ENCODE measurements at places on chromosomes 12 and 14.

DNA sequence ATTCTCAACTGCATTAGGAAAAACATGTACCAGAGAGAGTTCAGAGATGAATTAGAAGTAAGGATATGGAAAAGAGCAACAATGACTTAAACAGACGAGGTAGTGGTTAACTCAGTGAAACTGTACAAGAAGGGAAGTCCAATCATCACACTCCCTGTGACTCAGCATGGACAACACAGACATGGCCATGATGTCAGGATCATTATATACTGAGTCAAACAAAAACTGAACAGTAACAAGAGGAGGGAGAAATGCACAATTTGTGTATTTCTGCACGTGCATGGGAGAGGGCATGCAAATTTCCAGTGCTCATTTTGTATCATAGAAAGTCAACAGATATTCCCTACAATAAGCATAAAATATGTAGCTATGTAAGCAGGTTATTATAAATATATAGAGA lies 1037.8 kb downstream of the BCL11B start:
- no peak for DNase-seq

GRCh38 chr12:57623811-57624390 lies 9.1 kb downstream of the B4GALNT1 start:
- no peak for DNase-seq

DNA sequence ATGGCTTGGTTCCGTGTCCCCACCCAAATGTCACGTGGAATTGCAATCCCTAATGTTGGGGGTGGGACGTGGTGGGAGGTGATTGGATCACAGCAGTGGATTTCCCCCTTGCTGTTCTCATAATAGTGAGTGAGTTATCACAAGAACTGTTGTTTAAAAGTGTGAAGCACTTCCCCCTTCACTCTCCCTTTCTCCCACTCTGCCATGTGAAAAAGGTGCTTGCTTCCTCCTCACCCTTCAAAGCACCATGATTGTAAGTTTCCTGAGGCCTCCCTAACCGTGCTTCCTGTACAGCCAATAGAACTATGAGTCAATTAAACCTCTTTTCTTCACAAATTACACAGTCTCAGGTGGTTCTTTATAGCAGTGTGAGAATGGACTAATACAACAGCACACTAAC lies 5.3 kb upstream of the CEP128 start:
- DNase-seq: no peak

- no peak for DNase-seq
Observed at GRCh38 chr12:81231574-81232368, 153.9 kb downstream of the ACSS3 start.

DNA sequence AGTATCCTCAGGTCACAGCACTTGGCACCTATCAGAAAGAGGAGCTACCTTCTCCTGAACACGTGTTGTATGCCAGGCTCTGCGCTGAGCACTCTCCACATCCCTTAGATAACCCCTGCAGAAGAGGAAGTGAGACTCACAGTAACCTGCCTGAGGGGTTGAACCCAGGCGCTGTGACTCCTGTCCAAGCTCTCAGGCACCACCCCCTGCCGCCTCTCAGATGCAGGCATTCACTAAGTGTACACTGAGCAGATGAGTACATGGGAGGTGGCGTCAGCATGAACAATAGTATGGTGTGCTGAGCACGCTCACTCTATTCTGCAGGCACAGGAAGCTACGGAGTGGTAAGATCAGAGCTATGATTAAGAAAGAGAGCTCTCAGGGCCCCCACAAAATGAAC lies 21.0 kb upstream of the RIC8B start:
- peak; percentile 10 for DNase-seq

GRCh38 chr12:85445060-85445938 lies 165.3 kb downstream of the ALX1 start:
- DNase-seq: no peak

DNA sequence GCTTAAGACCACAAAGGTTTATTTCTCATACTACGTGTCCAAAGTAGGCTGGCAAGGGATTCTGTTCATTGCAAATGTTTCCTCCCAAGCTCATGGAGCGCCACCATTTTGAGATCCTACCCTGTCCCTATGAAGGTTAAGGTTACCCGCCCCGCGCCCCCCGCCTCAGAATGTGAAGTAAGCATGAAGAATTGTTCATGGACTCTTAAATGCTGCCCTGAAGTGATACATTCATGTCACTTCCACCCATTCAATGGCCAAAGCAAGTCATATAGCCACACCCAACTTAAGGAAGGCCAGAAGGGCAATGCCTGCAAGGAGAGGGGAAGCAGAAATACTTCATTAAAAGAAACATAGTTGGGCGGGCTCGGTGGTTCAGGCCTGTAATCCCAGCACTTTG lies 4.2 kb downstream of the TMEM253 start:
- no peak for DNase-seq

GRCh38 chr12:118714051-118714460 lies 267.3 kb upstream of the SRRM4 start:
- no peak for DNase-seq

DNA sequence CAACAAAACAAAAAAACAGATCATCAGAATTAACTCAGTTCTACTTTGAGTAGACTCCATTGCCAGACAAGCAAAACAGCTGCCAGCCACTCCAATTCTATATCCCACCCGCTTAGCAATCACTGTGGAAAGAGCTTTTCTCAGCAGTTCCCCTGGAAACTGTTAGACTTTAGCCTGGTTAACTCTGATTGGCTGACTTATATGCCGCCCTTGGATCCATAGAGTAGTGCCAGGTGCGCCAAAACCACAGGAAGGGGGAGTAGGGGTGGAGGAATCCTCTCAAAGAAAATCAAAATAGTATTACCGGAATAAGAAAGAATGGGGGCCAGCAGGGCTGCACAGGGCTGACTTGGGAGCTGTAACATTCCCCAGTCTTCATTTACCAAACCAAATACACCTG lies 5.4 kb upstream of the EML5 start:
- no peak for DNase-seq

GRCh38 chr12:71276541-71276940 lies 118.7 kb upstream of the TSPAN8 start:
- no peak for DNase-seq

DNA sequence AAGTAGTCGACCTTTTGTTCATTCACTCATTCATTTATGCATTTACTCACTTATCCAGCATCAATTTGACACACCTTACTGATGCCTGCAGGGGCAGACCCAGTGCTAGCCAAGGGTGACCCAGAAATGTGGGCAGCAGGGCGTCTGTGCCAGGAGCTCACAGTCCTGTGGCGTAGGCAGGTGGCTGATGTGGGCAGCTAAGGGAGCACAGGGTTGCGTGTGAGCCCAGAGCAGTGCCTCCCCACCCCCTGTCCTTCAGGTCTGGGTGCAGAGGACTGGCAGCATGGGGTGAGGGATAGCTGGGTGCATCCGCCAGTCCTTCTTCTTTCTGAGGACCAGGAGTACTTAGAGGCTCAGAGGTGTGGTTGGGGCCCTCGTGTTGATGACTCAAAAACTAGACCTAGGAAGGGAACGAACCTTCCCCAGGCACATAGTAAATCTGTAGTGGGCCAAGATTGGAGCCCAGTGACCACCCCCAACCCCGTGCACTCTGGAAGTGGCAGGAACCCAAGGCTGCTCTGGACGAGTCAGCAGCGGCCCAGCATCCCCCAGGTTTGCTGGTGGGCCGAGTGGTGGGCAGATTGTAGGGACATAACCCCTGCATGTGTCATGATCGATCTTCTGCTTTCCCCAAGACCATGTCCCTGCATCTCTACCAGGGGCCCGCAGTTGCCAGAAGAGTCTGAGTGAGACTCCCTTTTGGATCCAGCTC lies 63.9 kb downstream of the BEGAIN start:
- DNase-seq: no peak

- DNase-seq: no peak
Observed at GRCh38 chr12:97638739-97639138, 176.1 kb downstream of the RMST start.

GRCh38 chr14:87784386-87784785 lies 208.6 kb downstream of the GALC start:
- no peak for DNase-seq

DNA sequence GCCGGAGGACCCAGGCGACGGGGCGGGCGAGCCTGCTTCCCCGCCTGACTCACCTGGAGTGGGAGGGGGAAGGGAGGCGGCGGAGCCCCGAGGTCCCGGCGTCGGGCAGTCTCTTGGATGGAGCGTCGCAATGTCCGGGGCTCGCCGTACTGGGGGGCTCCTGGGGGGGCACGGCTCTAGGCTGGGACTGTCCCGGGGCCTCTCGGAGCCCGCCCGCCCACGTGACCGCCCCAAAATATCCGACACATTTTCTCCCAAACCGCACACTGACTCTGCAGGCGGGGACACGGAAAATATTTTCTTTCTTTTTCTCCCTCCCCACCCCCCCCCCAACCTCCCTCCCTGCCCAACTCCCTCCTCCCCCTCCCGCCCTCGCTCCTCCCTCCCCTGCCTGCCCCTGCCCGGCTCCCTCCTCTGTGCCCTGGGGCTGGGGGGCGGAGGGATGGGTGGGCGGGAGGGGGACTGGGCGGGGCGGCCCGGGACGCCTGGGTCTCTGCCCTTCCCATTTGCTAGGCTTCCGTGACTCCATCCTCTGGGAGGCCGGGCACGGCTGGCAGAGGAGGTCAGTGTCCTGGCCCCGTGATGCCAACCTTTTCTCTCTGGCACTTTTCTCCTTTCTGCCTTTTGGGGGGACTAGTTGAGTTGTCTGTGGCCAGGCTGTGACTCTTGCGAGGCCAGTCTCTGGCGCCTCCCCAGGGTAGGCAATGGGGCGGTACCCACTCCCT lies at the start of gene RARG:
Gene RARG (minus strand): TSS at position 289 of the 725 bp plus-strand sequence. CDS start 4,664 bp downstream, outside the sequence.
- DNase-seq: no peak

DNA sequence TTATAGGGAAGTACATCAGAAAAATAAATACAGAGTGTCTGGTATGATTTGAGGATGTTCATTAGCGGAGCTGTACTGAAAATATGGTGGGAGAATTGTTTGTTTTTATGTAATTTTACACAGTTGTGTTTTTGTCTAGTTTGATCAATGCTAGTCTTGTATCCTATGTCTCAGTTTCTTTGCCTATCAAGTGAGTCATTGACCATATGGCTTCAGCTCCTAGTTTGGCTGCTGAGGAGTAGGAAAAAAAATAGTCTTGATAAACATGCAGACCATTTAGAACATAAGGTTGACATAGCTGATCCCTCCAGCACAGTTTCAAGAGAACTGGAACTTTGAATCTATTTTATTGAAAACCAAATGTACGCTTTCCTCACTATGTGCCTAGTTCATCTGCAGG lies 1292.1 kb upstream of the FLRT2 start:
- DNase-seq: no peak

DNA sequence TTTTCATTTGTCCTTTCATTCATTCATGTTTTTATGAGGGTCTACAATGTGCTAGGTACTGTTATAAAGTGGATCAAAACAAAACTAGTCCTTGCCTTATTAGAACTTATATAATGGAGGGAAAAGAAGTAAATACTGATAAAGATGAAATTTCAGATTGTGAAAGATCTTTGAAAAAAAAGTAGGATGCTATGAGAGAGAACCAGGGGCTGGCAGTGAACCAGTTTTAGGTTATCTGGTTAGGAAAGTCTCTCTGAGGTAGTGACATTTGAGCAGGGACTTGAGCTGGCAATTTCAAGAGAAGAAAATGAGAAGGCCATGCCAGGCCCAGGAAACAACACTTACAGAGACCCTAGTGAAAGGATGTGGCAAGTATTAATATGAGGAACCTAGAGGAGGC lies 57.3 kb upstream of the E2F7 start:
- no peak for DNase-seq

DNA sequence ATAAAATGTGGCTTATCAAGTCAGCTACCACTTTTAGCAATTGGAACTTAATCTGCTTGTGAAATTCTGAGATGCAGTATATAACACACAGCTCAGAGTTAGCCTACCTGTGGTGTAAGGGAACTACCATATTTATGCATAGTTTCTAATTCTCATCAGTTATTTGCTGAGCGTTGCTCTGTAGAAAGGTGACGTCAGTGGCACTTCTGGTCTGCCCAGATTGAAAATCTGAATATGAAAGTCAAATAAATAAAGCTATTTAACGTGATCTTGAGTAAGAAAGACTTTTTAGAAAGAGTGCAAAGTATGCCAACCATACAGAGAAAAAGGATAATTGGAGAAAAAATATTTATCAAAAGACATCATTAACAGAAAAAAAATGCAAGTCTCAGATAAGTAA lies 938.9 kb upstream of the NOVA1 start:
- DNase-seq: no peak

DNA sequence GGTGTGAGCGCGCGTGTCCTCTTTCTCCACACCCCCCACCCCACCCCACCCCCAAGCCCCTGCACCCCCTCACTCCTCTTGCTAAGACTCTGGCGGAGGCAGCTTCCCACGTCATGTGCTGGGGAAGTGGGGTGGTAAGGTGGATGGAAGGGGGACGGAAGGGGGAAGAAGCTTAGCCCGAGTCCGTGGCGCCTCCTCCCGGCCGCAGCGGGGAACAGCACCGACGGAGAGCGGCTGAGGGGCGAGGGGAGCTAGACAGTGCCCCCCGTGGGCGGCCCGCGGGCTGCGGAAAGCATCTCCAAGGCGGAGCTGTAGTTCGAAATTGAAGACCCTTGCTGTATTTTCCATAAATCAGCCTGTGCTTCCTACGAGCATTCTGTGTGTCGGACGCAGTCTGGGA lies 588 bp upstream of the GRIN2B start:
- no peak for DNase-seq

- DNase-seq: no peak
Observed at GRCh38 chr14:23284654-23285529, 1.0 kb downstream of the HOMEZ start.

DNA sequence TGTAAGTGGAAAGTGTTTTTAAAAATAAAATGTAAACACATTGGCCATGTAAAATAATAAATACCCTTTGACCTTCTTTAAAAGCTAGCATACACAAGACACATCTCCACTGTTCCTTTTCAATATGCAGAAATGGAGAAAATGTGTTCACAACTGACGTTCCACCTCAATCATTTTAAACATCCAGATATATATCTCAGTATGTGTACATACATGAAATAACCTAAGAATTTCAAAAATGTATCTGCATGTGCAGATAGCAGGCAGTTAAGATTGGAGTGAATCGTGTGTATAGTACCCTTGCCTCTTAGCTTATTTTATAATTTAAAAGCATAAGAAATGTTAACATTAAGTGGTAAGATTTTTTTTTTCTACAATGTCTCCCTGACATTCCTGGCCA lies 406.2 kb upstream of the FLRT2 start:
- no peak for DNase-seq

DNA sequence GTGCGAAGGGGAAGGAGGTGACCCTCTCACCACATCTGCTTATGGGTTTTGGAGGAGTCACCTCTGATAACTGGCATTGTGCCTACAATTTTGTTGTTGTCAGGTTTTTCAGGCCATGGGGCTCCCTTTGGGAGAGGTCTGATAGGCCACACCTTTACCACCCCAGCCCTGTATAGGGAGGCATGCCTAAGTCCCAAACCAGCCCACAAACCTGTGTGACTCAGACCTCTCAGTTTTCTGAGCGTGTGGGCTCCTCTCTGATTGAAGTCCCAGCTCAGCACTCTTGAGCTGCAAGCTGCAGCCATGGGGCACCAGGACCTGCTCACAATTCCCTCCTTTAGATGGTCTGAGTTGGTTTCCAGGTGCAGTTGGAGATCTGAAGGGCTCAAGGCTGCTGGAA lies 1429.3 kb upstream of the TMEM132C start:
- DNase-seq: no peak

- no peak for DNase-seq
Observed at GRCh38 chr12:2930865-2931264, 28.3 kb upstream of the TEAD4 start.

GRCh38 chr12:108731866-108732461 lies 646 bp upstream of the CORO1C start:
- peak; percentile 91 for DNase-seq

Data from stimulated activated CD8-positive, alpha-beta memory T cell treated with anti-CD3 and anti-CD28 coated beads, Interleukin-4, amount 100 ng/mL, for 1 hour (primary cell).